ENCODE measurements at places on chromosomes 7 and 10.

DNA sequence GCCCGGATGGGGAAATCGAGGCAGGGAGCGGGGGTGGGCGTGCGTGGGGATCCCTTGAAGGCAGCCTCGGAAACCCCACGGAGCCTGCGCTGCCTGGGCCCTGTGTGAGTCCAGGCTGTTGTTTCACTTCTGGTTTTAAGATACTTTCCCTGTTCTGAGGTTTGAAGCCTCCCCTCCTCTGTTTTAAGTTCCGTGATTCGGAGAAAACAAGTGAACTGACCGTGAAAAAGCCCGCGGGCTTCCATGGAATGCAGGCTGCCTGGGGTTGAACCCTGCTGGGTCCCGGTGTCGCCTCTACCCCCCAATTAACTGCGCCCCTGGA, 401 bp downstream of the LRRC27 start:
- no peak for DNase-seq

- DNase-seq: no peak
Measured at GRCh38 chr10:65033957-65034356, 1512.8 kb downstream of the REEP3 start.

- no peak for DNase-seq
Measured at GRCh38 chr10:117646718-117647117, 104.2 kb downstream of the EMX2 start.

GRCh38 chr7:156049366-156049765, 237.1 kb upstream of the SHH start:
- no peak for DNase-seq

Measured in GM12891 (cell line).